ENCODE measurements at places on chromosomes 5 and 9. TPM values are rescaled to one million over a fixed set of nuclear protein-coding genes. Genes with fewer than 3 reads are reported as not detected.

- DNase-seq: no peak
Observed at GRCh38 chr5:171701100-171701541, 84.5 kb upstream of the SMIM23 start.

DNA sequence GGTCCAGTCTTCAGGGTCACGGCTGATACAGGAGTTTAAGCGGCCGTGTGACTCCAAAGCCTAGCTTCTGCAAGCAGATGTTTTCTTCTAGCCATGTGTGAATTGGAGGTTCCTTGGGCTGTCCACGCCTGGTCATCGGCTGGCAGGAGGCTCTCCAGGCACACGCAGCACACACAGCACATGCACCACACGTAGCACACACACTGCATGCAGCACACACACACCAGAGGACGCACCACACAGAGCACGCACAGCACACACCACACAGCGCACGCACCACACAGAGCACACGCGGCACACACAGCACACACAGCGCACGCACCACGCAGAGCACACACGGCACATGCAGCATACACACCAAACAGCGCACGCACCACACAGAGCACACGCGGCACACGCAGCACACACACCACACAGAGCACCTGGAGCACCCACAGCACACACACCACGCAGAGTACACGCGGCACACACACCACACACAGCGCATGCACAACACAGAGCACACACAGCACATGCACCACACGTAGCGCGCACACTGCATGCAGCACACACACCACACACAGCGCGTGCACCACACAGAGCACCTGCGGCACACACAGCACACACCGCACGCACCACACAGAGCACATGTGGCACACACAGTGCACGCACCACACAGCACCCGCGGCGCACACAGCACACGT lies 234.3 kb downstream of the FANCC start:
- no peak for DNase-seq

Gene NR2F1
- total RNA-seq: 411 TPM

Gene NMUR2
- total RNA-seq: not detected

Gene RABEPK
- total RNA-seq: 27.5 TPM

GRCh38 chr5:149278451-149279210 lies 7.0 kb downstream of the AFAP1L1 start:
- no peak for DNase-seq

DNA sequence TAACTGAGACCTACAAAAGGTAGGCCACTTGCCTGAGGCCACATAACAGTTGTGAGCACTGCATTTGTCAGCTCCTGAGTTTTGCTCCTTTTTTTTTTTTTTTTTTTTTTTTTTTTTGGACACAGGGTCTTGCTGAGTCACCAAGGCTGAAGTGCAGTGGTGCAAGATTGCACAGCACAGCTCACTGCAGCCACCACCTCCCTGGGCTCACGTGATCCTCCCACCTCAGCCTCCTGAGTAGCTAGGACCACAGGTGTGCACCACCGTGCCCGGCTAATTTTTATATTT lies 37.1 kb downstream of the LAMC3 start:
- no peak for DNase-seq

DNA sequence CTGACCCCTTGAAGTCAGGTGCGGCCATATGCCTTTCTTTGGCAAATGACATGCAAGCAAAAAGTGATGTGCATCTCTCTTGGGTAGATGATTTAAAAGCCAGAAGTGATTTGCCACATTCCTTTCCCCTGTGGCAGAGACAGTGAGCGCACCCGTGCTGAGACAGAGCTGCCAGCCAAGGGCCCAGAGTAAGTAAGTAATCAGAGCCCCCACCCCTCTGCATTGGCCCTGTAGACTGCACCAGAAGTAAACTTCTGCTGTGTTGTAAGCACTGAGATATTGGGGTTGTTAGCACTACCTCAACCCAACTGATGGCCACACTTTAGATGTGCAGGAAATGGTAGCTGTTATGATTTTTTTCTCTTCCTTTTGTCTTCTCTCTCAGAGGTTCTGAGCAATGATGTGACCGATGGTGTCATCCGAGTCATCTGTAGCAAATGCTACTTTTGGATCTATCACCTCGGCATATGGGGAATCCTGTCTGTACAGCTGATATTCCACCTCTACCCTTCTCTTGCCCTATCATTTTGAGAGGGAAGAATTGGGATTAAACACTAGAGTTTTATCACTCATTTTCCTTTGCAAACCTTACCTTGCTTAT lies 58.0 kb downstream of the DOCK2 start:
- DNase-seq: no peak

DNA sequence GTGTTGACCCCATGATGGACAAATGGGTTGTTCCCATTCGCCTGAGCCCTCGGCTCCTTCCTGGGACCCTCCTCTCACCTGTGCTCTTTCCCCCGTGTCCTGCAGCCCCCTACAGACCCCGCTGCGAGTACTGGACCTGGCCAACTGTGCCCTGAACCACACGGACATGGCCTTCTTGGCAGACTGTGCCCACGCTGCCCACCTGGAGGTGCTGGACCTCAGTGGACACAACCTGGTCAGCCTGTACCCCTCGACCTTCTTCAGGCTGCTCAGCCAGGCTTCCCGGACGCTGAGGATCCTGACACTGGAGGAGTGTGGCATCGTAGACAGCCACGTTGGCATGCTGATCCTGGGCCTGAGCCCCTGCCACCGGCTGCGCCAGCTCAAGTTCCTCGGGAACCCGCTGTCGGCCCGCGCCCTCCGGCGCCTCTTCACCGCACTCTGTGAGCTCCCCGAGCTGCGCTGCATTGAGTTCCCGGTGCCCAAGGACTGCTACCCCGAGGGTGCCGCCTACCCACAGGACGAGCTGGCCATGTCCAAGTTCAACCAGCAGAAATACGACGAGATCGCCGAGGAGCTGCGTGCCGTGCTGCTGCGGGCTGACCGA lies 3.4 kb downstream of the LRRC14B start:
- no peak for DNase-seq

Measured in neural crest cell (in vitro differentiated cells).